ENCODE measurements at places on chromosomes 4 and X. TPM values are rescaled to one million over a fixed set of nuclear protein-coding genes. Genes with fewer than 3 reads are reported as not detected.

DNA sequence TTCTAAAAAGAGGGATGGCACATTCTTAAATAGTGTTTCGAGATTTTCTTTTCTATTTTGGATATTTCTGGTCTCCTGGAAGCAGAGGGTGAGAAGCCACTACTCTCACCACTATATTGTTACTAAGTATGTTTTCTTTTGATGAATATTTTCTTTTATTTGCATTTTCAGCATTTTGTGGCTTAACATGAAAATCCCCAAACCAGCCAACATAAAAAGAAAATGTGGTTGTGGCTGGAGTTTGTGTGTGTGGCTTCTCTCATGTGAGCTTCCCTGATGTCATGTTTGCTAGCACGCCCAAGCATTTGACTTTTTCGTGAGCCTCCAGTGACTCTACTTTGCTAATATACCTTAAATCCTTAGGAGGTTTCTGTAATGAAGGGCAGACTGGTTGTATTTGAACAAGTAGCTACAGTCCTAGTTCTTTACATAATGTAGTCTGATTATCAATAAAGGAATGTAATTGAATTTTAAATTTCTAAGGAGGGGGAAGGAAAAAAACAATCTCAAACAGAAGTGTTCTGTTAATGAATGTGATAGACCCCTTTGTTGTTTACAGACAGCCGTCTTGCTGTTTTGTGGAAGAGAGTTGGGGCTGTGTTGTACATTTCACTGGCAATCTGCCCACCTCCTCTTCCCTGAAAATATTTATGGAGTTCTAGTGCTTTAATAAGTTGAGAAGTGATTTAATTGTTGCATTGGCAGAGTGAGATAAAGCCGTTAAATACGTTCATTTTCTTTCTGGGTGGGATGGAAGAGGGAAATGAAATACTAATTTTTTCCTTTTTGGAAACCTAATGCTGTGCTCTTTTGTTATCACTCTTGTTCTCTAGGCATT is 114.6 kb downstream of the ARHGAP10 start:
- DNase-seq: no peak

DNA sequence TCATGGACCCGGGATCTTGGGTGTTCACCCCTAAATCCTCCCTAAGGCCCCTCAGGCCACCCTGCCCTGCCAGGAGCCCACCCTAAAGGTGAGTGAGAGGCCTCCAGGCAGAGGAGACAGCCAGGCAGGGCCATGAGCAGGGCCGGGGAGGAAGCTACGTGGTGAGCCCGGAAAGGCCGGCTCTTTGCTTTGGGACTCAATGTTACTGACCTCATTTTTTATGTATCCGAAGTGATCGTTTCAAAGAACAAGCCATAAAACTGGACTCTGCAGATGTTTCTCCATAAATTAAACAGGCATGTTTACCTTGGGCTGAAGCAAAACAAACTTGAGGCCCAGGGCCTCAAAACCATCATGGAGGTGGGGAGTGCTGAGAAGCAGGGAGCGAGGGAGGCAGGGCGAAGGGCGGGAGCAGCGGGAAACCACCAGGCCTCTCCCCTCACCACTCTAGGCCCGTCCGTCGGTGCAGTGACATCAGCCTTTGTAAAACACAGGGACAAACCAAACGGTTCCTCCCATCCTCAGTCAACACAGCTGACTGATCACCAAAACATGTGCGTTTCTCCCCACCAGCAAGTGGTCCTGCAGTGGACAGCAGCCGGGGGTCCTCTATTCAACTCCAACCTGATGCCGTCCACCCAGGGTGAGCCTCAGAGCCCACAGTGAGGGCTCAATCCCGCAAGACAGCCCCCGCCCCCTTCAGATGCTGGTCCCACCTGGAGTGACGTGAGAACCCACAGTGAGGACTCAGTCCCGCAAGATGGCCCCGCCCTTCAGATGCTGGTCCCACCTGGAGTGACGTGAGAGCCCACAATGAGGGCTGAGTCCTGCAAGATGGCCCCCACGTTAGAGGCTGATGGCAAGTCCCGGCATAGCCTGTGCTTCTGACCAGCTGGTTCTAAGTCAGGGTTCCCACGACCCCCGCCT is 102.9 kb upstream of the LRPAP1 start:
- DNase-seq: no peak

The PLP1 gene
- total RNA-seq: 1.0 TPM

The LRIT3 gene
- total RNA-seq: under 0.01 TPM

GRCh38 chr4:30172416-30172815 is 547.8 kb upstream of the PCDH7 start:
- DNase-seq: no peak

DNA sequence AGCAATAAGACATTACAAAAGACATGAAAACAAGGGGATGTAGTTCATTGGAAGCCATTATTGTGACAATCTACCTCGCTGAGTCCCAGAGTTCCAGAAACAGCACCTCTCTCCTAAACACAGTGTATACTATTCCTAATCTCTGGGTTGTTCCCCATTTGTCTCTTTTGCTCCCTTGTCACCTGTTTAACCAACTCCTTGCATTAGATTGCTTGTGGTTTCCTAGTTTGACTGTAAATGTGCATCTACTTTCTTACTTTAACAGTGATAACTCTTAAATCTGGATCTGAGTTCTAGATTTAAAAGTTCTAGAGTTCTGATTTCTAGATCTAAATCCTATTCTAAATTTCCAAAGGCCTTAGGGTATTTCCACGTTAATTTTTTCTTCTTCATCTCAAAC is 71.6 kb upstream of the TET2 start:
- DNase-seq: no peak

The ARR3 gene
- not detected for total RNA-seq

DNA sequence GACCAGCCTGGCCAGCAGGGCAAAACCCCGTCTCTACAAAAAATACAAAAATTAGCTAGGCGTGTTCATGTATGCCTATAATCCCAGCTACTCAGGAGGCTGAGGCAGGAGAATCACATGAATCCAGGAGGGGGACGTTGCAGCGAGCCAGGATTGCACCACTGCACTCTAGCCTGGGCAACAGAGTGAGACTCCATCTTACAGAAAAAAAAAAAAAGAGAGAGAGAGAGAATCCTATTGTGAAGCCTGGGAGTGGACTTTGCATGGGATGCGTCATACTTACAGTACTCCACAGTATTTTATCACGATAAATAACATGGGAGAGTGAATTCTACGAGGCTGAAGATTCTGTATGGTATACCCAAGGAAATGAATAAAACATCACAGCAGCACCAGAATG is 139.6 kb downstream of the AASDH start:
- no peak for DNase-seq

DNA sequence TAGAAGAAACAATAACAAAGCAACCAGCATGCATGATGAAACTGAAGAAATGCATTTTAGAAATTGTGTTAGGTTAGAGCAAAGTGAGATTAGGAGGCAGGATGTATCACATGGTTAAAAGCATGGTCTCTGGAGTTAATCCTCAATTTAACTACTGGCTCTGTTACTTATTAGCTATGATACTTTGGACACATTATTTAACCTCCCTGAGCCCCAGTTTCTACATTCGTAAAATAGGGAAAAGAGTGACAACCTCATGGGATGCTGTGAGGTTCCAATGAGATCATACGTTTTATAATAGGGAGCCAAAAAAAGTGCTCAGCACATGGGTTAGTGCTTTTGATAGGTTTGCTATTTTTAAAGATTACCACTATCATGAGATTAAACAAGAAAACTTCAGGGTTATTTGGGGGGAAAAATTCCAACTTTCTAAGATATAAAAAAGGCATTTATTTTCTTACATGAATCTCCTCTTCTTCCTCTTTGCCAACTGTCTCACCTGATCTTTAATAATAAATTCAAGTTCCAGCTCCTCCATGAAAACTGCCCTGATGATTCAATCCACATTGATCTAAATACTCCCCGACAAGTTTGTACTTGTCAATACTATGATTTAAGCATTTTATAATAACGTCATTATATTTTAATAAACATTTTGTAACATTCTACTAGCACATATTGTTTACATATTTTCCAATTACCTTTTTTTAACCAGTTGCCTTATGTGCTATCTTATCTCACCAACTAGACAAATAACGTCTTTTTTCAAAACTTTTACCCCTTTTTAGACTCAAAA is 4.6 kb downstream of the SEC31A start:
- no peak for DNase-seq

GRCh38 chrX:131764216-131764615 is 220.3 kb downstream of the OR13H1 start:
- DNase-seq: no peak

DNA sequence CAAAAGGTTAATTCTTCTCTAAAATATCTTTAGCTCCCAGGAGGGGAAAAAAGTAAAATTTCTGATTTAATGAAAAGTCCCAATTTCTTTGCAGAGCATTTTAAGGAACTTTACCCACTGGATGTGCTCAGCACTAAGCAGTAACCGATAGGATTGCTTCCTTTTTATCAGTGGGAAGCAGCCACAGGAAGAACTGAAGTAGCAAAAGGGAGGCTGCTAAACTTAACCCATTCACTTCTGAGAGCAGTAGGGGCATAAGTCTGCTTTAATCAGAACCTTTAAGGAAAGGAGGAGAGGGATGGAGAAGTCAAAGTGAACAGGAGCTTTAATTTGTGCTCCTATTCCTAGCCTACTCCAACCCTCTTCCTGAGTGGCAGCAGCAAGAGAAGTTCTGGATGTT is at the start of gene F8:
F8 (minus strand) TSS at position 139 of the 400 bp plus-strand sequence. CDS start 171 bp downstream, outside the sequence.
- DNase-seq: no peak

The BCAP31 gene
- total RNA-seq: 341 TPM

DNA sequence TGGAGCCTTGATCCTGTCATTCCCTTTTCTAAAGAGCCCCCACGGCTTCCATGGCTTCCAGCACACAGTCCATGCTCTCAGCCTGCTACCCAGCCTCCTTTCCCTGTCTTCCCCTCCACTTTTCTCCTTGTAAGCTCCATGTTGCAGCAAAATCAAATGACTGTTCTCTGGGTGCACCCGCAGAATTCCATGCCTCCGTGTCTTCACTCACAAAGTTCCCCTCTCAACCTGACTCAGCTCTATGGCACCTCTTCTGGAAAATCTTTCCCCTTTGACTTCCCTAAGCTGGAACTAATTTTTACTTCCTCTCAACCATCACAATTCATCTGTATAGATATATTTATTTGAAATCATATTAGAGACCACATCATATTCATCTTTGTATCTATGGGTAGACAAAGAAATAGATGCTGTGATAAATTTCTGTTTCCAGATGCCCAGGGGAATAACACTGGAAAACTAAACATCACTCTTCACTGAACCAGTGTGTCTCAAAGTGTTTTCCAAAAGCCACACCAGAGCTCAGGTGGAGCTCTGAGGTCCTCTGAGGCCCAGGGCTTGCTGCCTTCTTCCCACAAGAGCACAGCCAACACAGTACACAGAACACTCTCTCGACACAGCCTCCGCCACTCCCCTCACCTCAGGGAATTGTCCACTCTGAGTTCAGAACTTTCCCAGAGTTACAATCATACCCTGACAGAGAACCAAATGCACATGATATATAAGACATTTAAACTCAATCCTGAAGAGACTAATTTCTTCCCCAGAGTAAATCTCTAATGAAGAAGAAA is 3.3 kb downstream of the SETD7 start:
- peak; percentile 18 for DNase-seq

DNA sequence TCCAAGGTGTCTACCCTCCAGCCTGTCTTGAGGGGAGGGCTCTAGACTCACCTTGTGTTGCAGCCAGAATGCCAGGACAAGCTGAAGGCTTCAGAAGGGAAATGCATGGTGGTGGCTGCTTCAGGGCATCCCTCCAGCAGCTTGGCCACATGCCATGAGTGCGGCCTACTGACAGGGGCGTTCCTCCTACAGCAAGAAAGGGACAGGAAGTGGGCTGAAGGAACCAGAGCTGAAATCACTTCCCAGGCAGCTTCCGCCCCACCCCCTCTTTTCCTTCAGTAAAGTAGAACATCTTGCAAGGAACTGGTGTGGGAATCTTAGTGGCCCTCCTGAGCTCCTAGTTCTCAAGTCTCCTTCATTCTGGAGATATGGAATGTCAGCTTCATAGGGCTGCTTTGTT is 167.5 kb upstream of the DGKK start:
- peak; percentile 39 for DNase-seq

All from dermis microvascular lymphatic vessel endothelial cell (primary cell).